ENCODE measurements at places on chromosomes 16 and 17. TPM values are rescaled to one million over a fixed set of nuclear protein-coding genes. Genes with fewer than 3 reads are reported as not detected.

Gene TSPAN10
- not detected for total RNA-seq

Gene SOX8
- total RNA-seq, result 7.0 TPM

Gene MYH2
- total RNA-seq, result not detected

Gene OTOP3
- not detected for total RNA-seq

Gene CCL16
- total RNA-seq, result not detected

Gene DOC2B
- 109 TPM for total RNA-seq

Gene RNF222
- not detected for total RNA-seq

Gene TPSG1
- not detected for total RNA-seq

Gene INCA1
- 0.44 TPM for total RNA-seq

Gene KCNG4
- not detected for total RNA-seq

Gene NACA2
- not detected for total RNA-seq

Gene ACBD4
- total RNA-seq, result 3.7 TPM

Gene CA5A
- total RNA-seq, result not detected
